Activated CD4-positive, alpha-beta T cell treated with anti-CD3 and anti-CD28 coated beads, Interleukin-2, amount 10 ng/mL, durations not matched to agents 7 days and 5 days (primary cell): ENCODE measurements at places on chromosomes 11 and 22. TPM values are rescaled to one million over a fixed set of nuclear protein-coding genes. Genes with fewer than 3 reads are reported as not detected.

The TCN1 gene
- total RNA-seq = not detected

The SLC22A8 gene
- total RNA-seq = not detected

The OR4D5 gene
- total RNA-seq = not detected

The MS4A7 gene
- total RNA-seq = not detected

DNA sequence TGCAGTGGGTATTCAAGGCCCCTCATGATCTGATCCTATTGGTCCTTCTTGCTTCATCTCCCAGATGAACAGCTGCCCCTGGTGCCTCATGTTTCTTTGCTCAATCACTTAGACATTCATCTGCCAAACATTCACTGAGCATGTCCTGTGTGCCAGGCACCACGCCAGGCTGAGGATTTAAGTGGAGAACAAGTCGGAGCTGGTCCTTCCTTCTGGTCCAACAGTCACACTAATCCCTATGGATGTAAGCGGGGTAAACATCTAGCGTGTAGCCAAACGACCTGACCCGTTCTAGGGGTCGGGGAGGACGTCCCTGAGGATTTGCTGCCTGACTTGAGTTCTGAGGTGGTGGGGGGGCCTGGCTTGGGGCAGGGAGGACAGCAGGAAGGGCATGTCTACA, 21.9 kb downstream of the ZMAT5 start:
- peaks cover 3% of the 10 kb centered on the region for H3K4me1 ChIP-seq
- peaks cover 8% of the 10 kb centered on the region for H3K36me3 ChIP-seq
- no peak overlapping the region for H3K27ac ChIP-seq

- no peak overlapping the region for H3K27ac ChIP-seq
- no peaks in the 10 kb centered on the region for H3K36me3 ChIP-seq
- H3K4me3 ChIP-seq = no peak overlapping the region
- DNase-seq = no peak
These were observed 44.2 kb downstream of the SHANK2 start for GRCh38 chr11:71208011-71208774.

GRCh38 chr11:121024989-121025388, 1.1 kb downstream of the TBCEL start:
- H3K27ac ChIP-seq = peak overlapping the region; percentile 77
- H3K36me3 ChIP-seq = no peaks in the 10 kb centered on the region
- no peaks in the 10 kb centered on the region for H3K27me3 ChIP-seq
- H3K4me1 ChIP-seq = peaks cover 25% of the 10 kb centered on the region
- peak overlapping the region; percentile 81 for H3K4me3 ChIP-seq

DNA sequence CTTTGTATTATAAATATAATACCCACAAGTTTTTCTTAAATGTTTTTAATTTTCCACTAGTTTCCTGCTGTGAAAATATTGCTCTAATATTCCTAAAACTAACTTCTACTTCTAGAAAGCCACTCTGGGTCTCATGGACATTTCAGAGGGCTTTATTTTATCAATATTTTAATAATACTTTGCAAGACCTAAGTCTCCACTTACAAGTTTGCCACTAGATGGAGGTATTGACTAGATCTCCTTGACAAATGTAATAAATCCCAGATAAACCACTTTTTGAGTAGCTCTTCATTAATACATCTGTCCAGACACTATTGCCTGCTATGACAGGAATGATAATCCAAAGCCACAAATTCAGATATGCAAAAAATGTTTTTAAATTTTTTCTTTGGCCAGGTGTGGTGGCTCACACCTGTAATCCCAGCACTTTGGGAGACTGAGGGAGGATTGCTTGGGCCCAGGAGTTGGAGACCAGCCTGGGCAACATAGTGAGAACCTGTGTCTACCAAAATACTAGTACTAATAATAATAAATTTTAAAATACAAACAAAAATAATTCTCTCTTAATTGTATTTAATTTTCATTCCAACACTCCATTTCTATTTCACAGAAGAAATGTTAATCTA, 3.5 kb upstream of the ACAT1 start:
- no peak overlapping the region for H3K27ac ChIP-seq
- H3K4me3 ChIP-seq = no peak overlapping the region
- peaks cover 7% of the 10 kb centered on the region for H3K36me3 ChIP-seq
- no peak for DNase-seq
- no peaks in the 10 kb centered on the region for H3K27me3 ChIP-seq
- peaks cover 23% of the 10 kb centered on the region for H3K4me1 ChIP-seq

DNA sequence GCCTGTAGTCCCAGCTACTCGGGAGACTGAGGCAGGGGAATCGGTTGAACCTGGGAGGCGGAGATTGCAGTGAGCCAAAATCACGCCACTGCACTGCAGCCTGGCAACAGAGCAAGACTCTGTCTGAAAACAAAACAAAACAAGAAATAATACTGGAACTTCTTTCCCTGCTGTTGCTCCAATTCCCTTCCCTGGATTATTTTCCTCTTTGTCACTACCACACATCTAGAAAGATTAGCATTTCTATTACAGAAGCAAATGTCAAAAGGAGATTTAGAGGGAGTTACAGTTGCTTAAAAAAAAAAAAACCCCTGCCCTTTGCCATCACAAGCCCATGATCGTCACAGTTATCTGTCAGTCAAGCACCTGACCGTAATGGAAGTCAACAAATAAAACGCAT, 17.7 kb upstream of the SCGB1D1 start:
- no peak for DNase-seq
- H3K27me3 ChIP-seq = peaks cover 25% of the 10 kb centered on the region
- H3K36me3 ChIP-seq = no peaks in the 10 kb centered on the region
- no peak overlapping the region for H3K27ac ChIP-seq
- peaks cover 4% of the 10 kb centered on the region for H3K4me1 ChIP-seq
- H3K4me3 ChIP-seq = no peak overlapping the region

DNA sequence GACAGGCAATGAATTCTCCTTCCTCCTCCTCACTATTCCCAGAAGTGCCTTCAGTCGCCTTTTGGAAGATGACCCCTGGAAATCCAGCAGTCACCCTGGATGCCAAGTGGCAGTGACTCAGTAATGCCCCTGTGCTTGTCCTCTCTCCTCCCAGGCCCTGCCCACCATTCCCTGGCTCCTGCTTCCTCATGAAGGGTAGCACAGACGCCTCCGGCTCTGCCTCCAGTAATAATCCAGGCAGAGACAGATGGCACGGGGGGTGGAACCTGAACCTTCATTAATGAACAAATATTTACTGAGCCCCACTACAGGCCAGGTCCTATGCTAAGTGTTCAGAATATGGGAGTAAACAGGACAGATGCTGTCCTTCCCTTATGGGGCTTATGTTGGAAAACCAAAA, 23.2 kb downstream of the SYT13 start:
- no peaks in the 10 kb centered on the region for H3K36me3 ChIP-seq
- H3K4me3 ChIP-seq = no peak overlapping the region
- H3K4me1 ChIP-seq = no peaks in the 10 kb centered on the region
- DNase-seq = no peak

- peaks cover 82% of the 10 kb centered on the region for H3K36me3 ChIP-seq
- H3K27me3 ChIP-seq = no peaks in the 10 kb centered on the region
- H3K4me1 ChIP-seq = peaks cover 40% of the 10 kb centered on the region
These were observed 67.7 kb upstream of the SORL1-AS1 start for GRCh38 chr11:121520243-121521144.

- no peak overlapping the region for H3K4me3 ChIP-seq
- no peaks in the 10 kb centered on the region for H3K27me3 ChIP-seq
- no peak for DNase-seq
These were observed 87.8 kb upstream of the FAT3 start for GRCh38 chr11:92136797-92137196.

DNA sequence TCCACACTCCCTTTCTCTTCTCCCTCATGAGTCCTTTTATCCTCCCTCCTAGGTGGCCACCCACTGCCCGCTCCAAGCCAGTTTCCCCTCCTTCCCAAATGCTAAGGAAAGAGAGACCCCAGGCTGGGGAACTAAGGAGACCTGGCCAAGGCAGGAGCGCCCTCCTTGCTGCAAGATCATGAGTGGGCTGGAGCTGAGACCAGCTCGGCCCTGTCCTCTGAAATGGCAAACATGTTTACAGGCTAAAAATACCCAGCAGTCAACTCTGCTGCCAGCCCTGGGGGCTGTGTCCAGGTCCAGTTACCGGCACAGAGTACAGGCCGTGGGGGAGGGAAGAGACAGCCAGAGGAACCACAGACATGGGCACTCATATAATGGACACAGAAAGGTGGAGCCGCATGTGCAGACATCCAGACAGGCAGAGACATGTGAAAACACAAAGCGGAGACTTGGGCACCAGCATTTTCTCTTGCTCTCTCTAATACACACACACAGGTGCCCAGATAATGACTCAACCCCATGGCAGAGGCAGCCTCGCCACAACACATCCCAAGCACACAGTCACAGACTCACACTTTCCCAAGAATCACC, 1.2 kb upstream of the AHNAK start:
- no peak for DNase-seq
- H3K27ac ChIP-seq = peak overlapping the region; percentile 65
- H3K36me3 ChIP-seq = peaks cover 6% of the 10 kb centered on the region
- peak overlapping the region; percentile 79 for H3K4me3 ChIP-seq
- H3K27me3 ChIP-seq = peaks cover 11% of the 10 kb centered on the region

DNA sequence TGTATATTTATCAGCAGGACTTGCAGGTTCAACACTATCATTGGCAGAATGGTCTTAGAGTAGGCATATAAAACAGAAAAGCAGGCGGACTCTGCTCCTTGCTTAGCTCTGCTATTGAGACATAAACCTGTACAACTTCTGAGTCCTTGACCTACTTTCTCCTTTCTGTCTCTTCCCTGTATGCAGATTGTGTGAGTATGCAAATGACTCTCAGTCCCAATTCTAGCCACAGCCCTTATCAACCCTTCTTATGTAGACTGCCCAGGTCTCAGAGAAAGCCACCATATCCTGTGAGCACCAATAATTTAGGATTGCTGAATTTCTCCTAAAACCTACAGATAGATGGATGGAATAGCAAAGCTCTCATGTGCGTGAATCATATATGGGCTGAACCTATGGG, 367.6 kb upstream of the DDI1 start:
- H3K27me3 ChIP-seq = no peaks in the 10 kb centered on the region
- no peak for DNase-seq
- H3K4me1 ChIP-seq = no peaks in the 10 kb centered on the region
- H3K36me3 ChIP-seq = no peaks in the 10 kb centered on the region
- H3K27ac ChIP-seq = no peak overlapping the region

GRCh38 chr11:119739021-119739703, 10.2 kb upstream of the NECTIN1 start:
- no peak for DNase-seq
- H3K4me3 ChIP-seq = no peak overlapping the region
- H3K4me1 ChIP-seq = no peaks in the 10 kb centered on the region
- H3K36me3 ChIP-seq = no peaks in the 10 kb centered on the region
- peaks cover 44% of the 10 kb centered on the region for H3K27me3 ChIP-seq

GRCh38 chr11:20559523-20560300, 39.7 kb upstream of the SLC6A5 start:
- no peaks in the 10 kb centered on the region for H3K36me3 ChIP-seq
- H3K4me1 ChIP-seq = no peaks in the 10 kb centered on the region
- H3K27ac ChIP-seq = no peak overlapping the region

DNA sequence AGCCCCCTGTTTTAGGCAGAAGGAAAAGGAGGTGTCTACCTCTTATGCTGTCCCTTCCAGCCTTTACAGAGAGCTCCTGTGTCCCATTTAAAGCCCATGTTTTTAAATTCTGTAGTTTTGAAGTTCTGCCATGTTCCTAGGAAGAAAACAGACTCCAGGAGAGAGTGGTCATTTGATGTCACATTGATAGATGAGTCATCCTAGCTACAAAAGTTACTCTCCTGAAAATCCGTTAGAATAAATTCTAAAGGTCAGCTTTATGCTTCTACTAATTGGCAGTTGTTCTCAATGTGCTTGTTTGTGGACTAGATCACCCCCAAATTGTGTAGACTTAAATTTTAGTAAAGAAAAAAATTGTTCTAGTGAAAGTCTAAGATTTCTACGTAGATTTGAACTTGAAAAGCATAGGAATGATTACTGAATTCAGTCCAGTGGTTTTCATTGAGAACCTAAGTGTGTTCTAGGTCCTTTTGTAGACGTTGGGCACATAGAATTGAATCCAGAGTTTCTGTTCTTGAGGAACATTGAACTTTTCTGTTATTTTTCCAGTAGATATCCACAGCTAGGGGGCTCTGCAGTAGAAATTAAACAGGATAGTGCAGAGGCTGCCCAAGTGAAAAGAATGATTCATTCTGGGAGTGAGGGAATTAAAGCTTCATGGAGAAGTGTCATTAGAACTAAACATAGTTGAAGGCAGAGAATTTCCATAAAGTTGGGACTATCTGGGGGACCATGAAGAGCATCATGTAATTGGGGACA, 140.6 kb upstream of the RASSF10 start:
- peaks cover 25% of the 10 kb centered on the region for H3K27me3 ChIP-seq
- no peaks in the 10 kb centered on the region for H3K36me3 ChIP-seq
- no peak overlapping the region for H3K4me3 ChIP-seq
- no peak for DNase-seq

DNA sequence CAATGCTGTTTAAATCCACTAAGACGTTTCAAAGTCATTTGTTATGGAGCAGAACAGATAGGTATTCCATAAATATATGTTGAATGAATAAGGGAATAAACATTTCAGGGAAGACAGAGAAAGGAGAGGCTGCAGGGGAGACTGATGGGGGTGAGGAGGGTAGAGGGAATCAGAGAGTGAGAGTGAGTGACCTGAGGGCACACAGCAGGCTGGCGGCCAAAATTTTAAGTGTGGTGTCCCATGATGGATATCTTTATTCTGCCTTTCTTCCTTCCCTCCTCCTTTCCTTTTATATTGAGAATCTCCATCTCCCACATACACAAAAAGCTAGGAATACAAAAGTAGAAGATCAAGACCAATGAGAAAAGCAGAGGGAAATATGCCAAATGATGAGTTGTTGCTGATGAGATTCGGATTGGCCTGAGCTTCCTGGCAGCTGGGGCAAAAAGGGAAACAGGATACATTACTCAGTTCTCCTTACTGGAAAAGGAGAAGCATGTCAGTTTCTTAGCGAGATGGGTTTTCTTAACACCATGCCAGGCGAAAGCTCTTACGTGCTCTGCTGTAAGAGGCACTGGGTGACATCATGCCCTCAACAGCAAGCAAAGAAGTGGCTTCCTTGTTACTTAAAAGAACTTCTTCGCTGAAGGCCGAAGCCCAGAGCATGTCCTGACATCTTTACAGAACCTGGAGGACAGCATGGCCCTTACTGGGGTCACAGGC, 11.2 kb upstream of the CYTH4 start:
- no peak for DNase-seq
- no peak overlapping the region for H3K4me3 ChIP-seq
- no peaks in the 10 kb centered on the region for H3K36me3 ChIP-seq
- H3K27ac ChIP-seq = no peak overlapping the region

- no peak overlapping the region for H3K27ac ChIP-seq
- no peak overlapping the region for H3K4me3 ChIP-seq
- H3K36me3 ChIP-seq = no peaks in the 10 kb centered on the region
- no peak for DNase-seq
These were observed 70.2 kb downstream of the ARHGAP8 start for GRCh38 chr22:44822534-44822933.
